Activated naive CD8-positive, alpha-beta T cell treated with anti-CD3 and anti-CD28 coated beads for 36 hours (primary cell): ENCODE measurements at places on chromosomes 12 and 14. TPM values are rescaled to one million over a fixed set of nuclear protein-coding genes. Genes with fewer than 3 reads are reported as not detected.

The KRT82 gene
- total RNA-seq, result not detected

The PHLDA1 gene
- total RNA-seq, result 41.9 TPM

- no peaks in the 10 kb centered on the region for H3K27me3 ChIP-seq
- no peaks in the 10 kb centered on the region for H3K36me3 ChIP-seq
- no peak for DNase-seq
- H3K27ac ChIP-seq, result no peak overlapping the region
These were observed 258.7 kb downstream of the SYT10 start for GRCh38 chr12:33180918-33181317.

DNA sequence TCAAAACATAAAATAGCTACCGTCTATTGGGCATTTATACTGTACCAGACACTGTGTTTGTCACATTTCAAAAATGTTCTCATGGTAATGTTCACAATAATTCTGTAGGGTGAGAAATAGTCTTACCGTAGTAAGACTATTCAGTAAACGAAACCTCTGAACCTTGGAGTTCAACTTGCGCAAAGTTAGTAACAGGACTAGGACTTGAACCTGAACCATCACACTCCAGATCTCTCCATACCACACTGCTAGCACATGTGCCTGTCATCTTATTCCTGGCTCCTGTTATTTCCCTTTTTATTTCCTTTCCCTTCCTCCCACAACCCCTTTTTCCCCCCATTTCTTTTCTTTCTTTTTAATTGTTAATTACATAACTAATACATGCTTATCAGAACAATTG lies 65.4 kb downstream of the PLEKHA5 start:
- H3K27ac ChIP-seq, result no peak overlapping the region
- no peak overlapping the region for H3K4me3 ChIP-seq
- H3K4me1 ChIP-seq, result no peaks in the 10 kb centered on the region
- DNase-seq, result no peak
- no peaks in the 10 kb centered on the region for H3K27me3 ChIP-seq

DNA sequence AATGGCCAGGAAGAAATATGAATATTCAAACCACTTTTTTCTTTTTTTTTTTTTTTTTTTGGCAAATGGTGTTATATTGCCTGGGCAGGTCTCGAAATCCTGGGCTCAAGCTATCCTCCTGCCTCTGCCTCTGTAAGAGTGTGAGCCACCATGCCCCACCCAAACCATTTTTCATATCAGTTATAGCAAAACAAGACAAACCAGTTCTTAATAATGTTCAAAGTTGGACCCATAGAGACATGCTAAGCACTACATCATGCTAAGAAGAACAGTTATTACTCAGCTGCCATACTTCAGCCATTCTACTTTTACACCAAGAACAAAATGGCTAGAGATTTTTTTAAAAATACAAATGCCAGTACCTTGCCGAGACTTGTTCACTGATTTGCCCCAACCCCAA lies 25.5 kb downstream of the EIF2S1 start:
- peaks cover 6% of the 10 kb centered on the region for H3K4me1 ChIP-seq
- H3K4me3 ChIP-seq, result no peak overlapping the region
- no peak for DNase-seq
- no peaks in the 10 kb centered on the region for H3K27me3 ChIP-seq

The OAS2 gene
- 122 TPM for total RNA-seq

DNA sequence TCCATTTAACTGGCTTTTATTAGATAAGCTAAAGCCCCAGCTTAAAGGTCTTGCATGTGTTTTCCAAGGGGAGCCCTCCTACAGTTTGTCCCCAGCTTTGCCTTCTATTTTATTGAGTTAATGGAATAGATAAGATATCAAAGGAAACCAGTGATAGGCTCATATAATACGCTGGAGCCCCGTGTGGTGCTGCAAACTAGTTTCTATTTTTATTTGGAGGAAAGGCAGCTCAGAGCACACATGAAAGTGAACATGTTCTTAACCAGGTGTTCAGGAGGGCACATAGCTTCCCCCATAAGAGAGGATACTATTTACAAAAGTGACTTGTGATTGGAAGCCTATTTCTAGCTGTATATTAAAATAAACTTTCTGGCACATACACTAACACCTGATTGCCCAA lies 251.7 kb downstream of the PDZRN4 start:
- H3K36me3 ChIP-seq, result no peaks in the 10 kb centered on the region
- no peak for DNase-seq
- H3K4me1 ChIP-seq, result peaks cover 2% of the 10 kb centered on the region

DNA sequence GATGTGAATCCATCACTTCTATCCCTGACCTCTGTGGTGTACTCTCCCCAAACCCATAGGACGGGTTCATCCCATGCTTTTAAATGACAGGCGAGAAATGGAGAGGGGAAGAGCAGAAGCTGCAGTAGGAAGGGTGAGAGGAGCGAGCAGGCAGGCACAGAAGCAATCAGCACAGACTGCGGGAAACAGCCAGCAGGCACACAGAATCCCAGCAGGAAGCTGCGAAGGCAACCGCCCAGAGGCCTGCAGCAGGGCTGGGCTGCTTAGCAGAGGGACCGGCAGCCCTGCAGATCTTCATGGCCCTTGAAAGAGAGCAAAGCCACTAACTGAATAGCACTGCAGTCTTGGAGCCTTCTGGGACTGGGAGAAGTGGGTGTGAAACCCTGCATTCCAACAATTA lies 287.0 kb upstream of the FKBP4 start:
- H3K27ac ChIP-seq, result no peak overlapping the region
- H3K4me1 ChIP-seq, result no peaks in the 10 kb centered on the region
- H3K27me3 ChIP-seq, result peaks cover 10% of the 10 kb centered on the region
- H3K4me3 ChIP-seq, result no peak overlapping the region

- DNase-seq, result no peak
- H3K27ac ChIP-seq, result no peak overlapping the region
- H3K36me3 ChIP-seq, result no peaks in the 10 kb centered on the region
These were observed 276.0 kb downstream of the FOXG1 start for GRCh38 chr14:29042551-29042950.

- no peak overlapping the region for H3K4me3 ChIP-seq
- no peaks in the 10 kb centered on the region for H3K27me3 ChIP-seq
- H3K36me3 ChIP-seq, result no peaks in the 10 kb centered on the region
These were observed 66.3 kb downstream of the TRHDE start for GRCh38 chr12:72338437-72338836.

The RABGGTA gene
- 36.1 TPM for total RNA-seq

GRCh38 chr14:99317231-99318090 lies 45.5 kb upstream of the BCL11B start:
- no peak for DNase-seq
- no peaks in the 10 kb centered on the region for H3K36me3 ChIP-seq
- H3K4me3 ChIP-seq, result no peak overlapping the region
- peaks cover 5% of the 10 kb centered on the region for H3K4me1 ChIP-seq

The PLEK2 gene
- 4.2 TPM for total RNA-seq

DNA sequence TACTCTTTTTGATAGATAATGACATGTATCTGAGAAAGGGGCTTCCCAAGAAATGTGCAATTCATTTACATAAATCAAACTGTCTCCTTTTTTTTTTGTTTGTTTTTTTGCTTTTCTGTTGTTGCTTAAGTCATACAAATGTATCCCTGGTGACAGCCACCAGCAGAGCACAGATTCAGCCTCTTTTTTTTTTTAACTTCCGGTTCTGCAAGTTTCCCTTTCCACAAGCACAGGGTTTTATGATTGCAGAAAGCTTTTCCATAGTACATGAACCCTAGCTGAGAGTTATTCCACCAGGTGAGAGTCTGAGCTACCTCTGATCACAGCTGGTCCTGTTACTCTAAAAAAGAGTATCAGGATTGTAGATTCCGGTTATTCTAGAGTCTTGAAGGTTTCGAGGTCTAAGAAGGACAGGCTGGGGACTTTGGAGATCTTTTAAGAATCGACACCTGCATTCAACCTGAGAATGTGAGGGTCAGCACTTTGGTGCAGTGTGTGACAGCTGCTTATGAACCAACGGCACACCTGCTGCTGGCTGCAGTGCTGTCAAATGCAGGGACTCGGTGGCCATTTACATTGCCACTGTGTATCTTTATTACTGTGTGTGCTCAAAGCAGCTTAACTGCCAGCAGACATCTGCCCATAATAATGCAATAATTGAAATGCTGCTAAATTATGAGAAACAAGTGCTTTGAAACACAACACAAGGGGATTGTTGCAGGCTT lies 551.7 kb downstream of the NRXN3 start:
- H3K36me3 ChIP-seq, result no peaks in the 10 kb centered on the region
- no peak for DNase-seq
- H3K4me1 ChIP-seq, result no peaks in the 10 kb centered on the region
- no peak overlapping the region for H3K4me3 ChIP-seq
- peaks cover 4% of the 10 kb centered on the region for H3K27me3 ChIP-seq
- no peak overlapping the region for H3K27ac ChIP-seq

The DGKA gene
- 236 TPM for total RNA-seq

DNA sequence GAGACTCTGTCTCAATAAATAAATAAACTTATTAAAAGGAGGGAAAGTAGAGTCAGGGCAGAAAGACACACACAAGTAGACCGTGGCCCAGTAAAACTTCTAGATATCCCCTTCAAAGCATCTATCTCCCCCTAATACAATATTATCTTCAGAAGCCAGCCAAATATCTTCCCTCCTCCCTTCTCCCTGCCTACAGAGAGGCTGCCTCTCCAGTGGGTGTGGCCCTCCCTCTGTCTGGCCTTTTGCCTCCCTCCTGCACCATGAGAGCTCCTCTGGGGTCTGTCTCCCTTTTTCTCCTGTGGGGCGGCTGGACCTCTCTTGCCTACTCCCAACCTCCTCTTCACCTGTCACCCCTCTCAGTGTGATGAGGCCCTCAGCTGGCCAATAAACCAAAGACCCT lies 139.2 kb downstream of the EGLN3 start:
- peaks cover 16% of the 10 kb centered on the region for H3K27me3 ChIP-seq
- no peak for DNase-seq
- H3K27ac ChIP-seq, result no peak overlapping the region
- no peaks in the 10 kb centered on the region for H3K36me3 ChIP-seq
- H3K4me1 ChIP-seq, result no peaks in the 10 kb centered on the region

GRCh38 chr14:98122527-98122926 lies 1149.5 kb downstream of the BCL11B start:
- no peak overlapping the region for H3K27ac ChIP-seq
- no peak for DNase-seq
- H3K36me3 ChIP-seq, result peaks cover 22% of the 10 kb centered on the region
- no peak overlapping the region for H3K4me3 ChIP-seq
- H3K27me3 ChIP-seq, result no peaks in the 10 kb centered on the region

GRCh38 chr12:31899109-31899508 lies 60.1 kb upstream of the RESF1 start:
- no peak for DNase-seq
- H3K4me3 ChIP-seq, result no peak overlapping the region
- peaks cover 56% of the 10 kb centered on the region for H3K36me3 ChIP-seq
- peaks cover 37% of the 10 kb centered on the region for H3K4me1 ChIP-seq

GRCh38 chr12:123245678-123246077 lies 12.4 kb downstream of the MTRFR start:
- peak overlapping the region; percentile 2 for H3K27ac ChIP-seq
- DNase-seq, result no peak
- H3K4me1 ChIP-seq, result peaks cover 48% of the 10 kb centered on the region
- no peaks in the 10 kb centered on the region for H3K27me3 ChIP-seq
- no peak overlapping the region for H3K4me3 ChIP-seq

- no peak overlapping the region for H3K4me3 ChIP-seq
- no peaks in the 10 kb centered on the region for H3K36me3 ChIP-seq
- no peaks in the 10 kb centered on the region for H3K4me1 ChIP-seq
These were observed 226.5 kb upstream of the PELI2 start for GRCh38 chr14:55891692-55892091.

The VRTN gene
- not detected for total RNA-seq

The TAS2R8 gene
- not detected for total RNA-seq

DNA sequence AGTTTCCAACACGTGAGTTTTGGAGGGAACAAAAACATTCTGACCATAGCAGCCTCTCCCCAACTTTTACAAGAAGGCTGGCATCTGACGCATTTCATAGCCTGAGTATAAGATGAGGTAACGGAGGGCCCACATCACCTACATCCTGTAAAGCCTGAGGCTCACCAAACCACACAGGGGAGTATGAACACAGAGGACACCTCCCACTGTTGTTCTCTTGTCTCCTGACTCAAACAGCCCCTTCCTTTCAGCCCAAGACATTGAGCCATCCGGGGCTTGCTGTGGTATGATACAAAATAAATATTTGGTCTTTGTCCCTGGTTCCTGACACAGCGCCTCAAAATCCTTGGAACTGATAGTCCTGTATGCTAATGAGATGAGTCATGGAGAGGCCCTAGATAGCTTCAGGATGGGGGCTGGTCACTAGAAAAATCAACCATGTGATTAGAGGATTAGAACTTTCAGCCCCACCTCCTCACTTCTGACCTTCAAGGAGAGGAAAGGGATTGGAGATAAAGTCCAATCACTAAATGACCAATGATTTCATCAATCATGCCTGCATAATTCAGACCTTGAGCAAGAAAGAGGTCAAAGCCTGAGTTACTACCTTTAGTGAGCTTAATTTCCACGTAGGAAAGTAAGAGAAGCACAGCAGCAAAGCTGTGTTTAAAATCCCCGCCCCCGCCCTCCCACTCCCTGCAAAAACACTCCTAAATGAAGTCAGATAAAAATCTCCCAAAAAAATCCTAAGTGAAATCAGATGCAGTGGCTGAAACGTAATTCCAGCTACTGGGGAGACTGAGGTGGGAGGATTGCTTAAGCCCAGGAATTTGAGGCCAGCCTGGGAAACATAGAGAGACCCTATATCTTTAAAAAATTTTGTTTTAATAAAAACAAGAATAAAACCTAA lies 236.4 kb downstream of the PCNX1 start:
- peaks cover 24% of the 10 kb centered on the region for H3K4me1 ChIP-seq
- DNase-seq, result peak; percentile 61
- H3K27ac ChIP-seq, result peak overlapping the region; percentile 82

DNA sequence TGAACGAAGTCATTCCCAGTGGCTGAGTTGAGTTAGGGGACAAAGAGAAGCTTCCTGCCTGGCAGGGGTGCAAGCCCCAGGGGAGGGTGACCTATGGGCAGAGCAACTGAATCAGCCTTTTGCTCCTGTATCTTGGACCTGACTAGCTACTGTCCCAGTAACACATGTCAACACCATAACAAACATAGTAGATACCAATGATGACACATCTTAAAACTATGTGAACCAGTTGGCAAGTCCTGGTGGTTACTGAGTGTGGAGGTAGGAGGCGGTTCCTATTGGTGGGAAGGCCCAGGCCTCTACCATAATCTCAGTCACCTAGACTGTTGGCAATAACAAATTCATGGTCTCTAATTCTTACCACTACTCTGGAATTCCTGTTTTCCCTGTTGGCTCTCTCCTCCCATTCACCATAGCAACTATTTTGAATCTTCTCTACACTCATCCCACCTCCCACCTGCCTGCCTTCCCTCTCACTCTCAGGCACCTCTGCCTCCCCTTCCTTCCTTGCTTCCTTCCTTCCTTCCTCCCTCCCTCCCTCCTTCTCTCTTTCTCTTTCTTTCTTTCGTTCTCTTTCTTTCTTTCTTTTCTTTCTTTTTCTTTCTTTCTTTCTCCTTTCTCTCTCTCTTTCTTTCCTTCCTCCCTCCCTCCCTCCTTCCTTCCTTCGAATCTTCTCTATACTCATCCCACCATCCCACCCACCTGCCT lies 8.1 kb upstream of the P2RX7 start:
- peak; percentile 22 for DNase-seq
- H3K4me3 ChIP-seq, result no peak overlapping the region
- H3K27ac ChIP-seq, result peak overlapping the region; percentile 26
- peaks cover 36% of the 10 kb centered on the region for H3K4me1 ChIP-seq
- peaks cover 1% of the 10 kb centered on the region for H3K36me3 ChIP-seq

GRCh38 chr14:101905614-101906013 lies 58.8 kb upstream of the DYNC1H1 start:
- DNase-seq, result no peak
- no peaks in the 10 kb centered on the region for H3K27me3 ChIP-seq
- H3K4me1 ChIP-seq, result no peaks in the 10 kb centered on the region
- peak overlapping the region; percentile 6 for H3K27ac ChIP-seq
- no peak overlapping the region for H3K4me3 ChIP-seq

- no peaks in the 10 kb centered on the region for H3K4me1 ChIP-seq
- DNase-seq, result no peak
- no peak overlapping the region for H3K27ac ChIP-seq
- H3K36me3 ChIP-seq, result no peaks in the 10 kb centered on the region
- H3K4me3 ChIP-seq, result no peak overlapping the region
- peaks cover 3% of the 10 kb centered on the region for H3K27me3 ChIP-seq
These were observed 152.2 kb downstream of the PDE3A start for GRCh38 chr12:20520532-20520931.
